ENCODE measurements at places on chromosomes 6 and 20.

GRCh38 chr6:149354009-149354408 is 36.5 kb downstream of the TAB2 start:
- DNase-seq, result no peak

- DNase-seq, result peak; percentile 70
Observed at GRCh38 chr6:3376893-3377535, 79.8 kb downstream of the SLC22A23 start.

DNA sequence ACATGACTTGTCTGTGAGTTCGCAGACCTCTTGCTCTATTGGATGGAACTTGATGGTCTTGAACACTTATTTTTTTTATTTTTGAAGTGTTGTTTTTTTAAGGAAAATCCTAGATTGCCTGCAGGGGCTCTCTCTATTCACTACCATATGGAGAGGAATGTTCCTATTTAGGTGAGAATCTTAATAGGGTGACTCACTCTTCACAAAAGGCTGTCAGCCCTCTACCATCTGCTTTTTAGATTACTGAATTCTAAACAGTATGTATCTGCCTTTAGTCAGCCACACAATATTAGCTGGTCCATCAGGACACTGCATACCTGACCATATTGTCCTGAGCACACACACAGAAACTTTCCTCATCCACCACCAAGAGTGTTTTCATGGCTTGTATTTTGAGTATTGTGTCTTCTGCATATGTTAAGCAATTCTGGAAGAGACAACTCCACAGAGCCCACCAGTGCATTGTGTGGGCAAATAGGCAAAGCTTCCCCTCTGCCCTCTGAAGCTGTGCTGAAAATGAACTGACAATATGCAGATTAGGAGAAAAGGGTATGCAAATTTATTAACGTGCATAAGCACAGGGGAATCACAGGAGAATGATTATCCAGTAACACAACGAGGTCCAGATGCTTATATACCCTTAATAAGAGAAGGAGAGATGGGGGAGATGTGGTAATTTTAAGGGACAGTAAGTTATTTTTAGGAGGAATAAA is 6.6 kb upstream of the BTBD9 start:
- peak; percentile 67 for DNase-seq

DNA sequence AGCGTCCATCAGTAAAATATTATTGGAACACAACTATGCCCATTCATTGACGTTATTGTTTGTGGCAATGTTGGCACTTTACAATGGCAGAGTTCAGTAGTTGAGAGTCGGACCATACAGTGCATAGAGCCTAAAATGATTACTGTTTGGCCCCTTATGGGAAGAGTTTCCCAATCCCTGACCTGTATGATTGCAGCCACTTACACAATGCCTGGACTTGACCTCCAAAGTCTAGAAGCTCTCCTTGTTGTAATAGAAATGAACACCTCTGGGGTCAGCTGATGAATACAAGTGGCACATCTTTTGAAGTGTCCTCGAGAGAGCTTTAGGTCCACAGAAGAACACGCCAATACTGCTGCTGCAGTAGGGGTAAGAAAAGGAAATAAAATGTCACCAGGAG is 59.0 kb downstream of the NOX3 start:
- no peak for DNase-seq
